Motor neuron (in vitro differentiated cells): ENCODE measurements at places on chromosomes 7 and 10. TPM values are rescaled to one million over a fixed set of nuclear protein-coding genes. Genes with fewer than 3 reads are reported as not detected.

Gene IRF5
- total RNA-seq = 0.63 and 0.77 TPM in 2 replicates

Gene VCL
- total RNA-seq = 101 and 105 TPM in 2 replicates

Gene MEST
- total RNA-seq = 438 and 603 TPM in 2 replicates

Gene TMEM270
- total RNA-seq = not detected in 2 replicates
